ENCODE measurements at places on chromosomes 7 and 10. TPM values are rescaled to one million over a fixed set of nuclear protein-coding genes. Genes with fewer than 3 reads are reported as not detected.

ELN gene
- 7.7 TPM for total RNA-seq

IFIT2 gene
- total RNA-seq, result 1.7 TPM

GRID2IP gene
- 0.60 TPM for total RNA-seq

AASS gene
- 20.6 TPM for total RNA-seq

NPC1L1 gene
- 0.24 TPM for total RNA-seq

DNA sequence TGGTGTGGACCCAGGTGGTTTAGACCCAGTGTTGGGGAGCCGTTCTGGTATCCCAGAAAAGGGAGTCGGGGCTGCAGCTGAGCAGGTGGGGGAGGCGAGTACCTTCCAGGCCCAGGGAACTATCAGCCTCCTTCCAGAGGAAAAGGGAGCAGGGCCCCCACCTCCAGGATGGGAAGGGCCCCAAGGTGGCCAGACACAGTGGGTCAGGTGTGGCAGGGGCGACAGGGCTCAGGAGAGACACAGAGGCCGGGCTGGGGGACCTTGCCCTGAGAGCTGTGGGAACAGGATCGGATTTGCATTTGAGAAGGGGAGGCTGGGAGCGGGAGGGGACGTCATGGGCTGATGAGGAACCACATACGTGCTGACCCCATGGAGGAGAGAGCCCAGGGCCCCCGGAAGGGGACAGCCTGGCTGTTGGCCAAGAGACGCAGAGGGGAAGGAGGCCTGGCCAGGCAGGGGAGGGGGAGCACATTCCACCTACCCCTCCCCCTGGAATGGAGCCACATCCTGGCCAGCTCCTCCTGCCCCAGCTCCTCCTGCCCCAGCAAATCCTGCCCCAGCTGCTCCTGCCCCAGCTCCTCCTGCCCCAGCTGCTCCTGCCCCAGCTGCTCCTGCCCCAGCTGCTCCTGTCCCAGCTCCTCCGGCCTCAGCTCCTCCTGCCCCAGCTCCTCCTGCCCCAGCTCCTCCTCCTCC lies 9.7 kb upstream of the TTYH3 start:
- peaks cover 29% of the 10 kb centered on the region for H3K4me1 ChIP-seq
- H3K27ac ChIP-seq, result no peak overlapping the region
- H3K4me3 ChIP-seq, result no peak overlapping the region
- H3K27me3 ChIP-seq, result no peaks in the 10 kb centered on the region
- no peak for DNase-seq
- H3K36me3 ChIP-seq, result no peaks in the 10 kb centered on the region

DNA sequence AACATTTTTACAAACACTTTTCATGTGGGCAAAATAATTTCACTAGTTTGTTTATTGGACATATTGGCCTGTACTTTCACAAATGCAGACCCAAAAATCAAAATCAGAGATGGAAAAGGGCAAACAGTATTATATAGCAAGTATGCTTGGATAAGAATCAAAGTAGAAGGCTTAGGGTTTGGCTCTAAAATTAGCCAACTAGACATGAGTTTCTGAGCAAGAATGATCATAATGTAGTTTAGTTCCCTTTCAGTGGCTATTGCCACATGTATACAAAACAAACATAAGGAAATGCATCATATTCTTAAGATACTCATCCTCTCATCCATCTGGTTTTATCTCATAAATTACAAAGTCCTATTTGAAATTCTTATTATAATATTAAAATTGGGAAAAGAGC lies 132.5 kb downstream of the IMMP2L start:
- no peaks in the 10 kb centered on the region for H3K27me3 ChIP-seq
- H3K27ac ChIP-seq, result no peak overlapping the region
- H3K4me3 ChIP-seq, result no peak overlapping the region
- H3K36me3 ChIP-seq, result no peaks in the 10 kb centered on the region

DNA sequence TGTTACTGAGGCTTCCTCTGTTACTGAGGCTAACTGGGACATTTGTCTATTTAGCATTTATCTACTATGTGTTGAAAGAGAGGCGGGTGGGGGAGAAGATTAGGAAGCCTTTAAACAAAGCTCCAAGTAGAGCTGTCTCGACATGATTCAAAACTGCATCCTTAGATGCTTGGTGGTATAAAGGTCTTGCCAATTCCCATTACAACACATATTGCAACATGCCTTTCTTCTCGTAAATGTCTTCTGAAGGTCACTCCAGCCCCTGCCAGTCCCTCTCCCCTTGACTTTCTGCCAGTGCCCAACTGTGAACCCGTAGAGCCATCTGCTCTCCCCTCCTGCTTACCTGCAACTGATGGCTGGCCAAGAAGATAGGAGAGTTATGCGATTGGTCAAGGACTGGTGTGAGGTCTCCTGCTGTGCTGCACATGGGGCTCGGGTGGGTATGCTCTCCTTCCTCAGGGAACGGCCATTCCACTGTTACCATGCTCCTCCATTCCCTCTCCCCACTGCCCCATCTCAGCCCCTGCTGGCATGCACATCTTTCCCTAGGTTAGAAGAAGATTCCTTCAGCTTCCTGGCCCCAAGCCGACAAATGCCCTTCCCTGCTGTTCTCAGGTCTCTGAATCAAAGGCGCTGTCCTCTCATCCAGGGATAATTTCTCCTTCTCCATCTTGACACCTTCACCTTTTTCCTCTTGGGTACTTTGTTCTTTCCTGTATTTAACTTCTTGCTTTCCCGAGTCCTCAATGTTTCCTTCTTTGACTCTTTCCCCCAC lies 43.6 kb upstream of the ZNF32 start:
- H3K36me3 ChIP-seq, result no peaks in the 10 kb centered on the region
- no peak overlapping the region for H3K4me3 ChIP-seq
- H3K27me3 ChIP-seq, result no peaks in the 10 kb centered on the region
- H3K27ac ChIP-seq, result no peak overlapping the region
- no peak for DNase-seq

GRCh38 chr7:138768241-138768640 lies 29.6 kb upstream of the TMEM213 start:
- H3K36me3 ChIP-seq, result no peaks in the 10 kb centered on the region
- H3K27ac ChIP-seq, result no peak overlapping the region
- DNase-seq, result no peak
- H3K27me3 ChIP-seq, result no peaks in the 10 kb centered on the region

GRCh38 chr7:73703225-73703624 lies 16.2 kb downstream of the STX1A start:
- H3K4me1 ChIP-seq, result peaks cover 21% of the 10 kb centered on the region
- no peaks in the 10 kb centered on the region for H3K27me3 ChIP-seq
- peaks cover 35% of the 10 kb centered on the region for H3K36me3 ChIP-seq
- no peak for DNase-seq

DNA sequence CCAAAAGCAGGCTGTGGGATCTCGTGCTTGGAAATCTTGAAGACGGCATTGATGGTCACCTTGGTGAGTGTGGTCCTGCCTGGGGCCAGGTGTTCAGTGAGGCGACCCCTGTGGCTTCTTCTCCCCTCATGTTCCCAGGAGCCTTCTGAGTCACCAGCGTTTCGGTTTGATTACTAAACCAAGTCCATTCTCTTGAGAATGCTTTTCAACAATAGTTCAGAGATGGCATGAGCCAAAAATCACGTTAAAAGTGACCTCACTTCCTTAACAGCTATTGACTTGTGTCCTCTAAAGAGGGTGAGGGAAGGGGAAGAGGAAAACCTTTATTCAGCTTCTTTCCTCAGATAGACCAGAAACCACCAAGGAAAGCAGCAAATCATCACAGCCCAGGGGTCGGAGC lies 315.2 kb downstream of the GATA3 start:
- H3K27me3 ChIP-seq, result no peaks in the 10 kb centered on the region
- H3K27ac ChIP-seq, result no peak overlapping the region
- no peaks in the 10 kb centered on the region for H3K36me3 ChIP-seq
- no peak for DNase-seq
- H3K4me1 ChIP-seq, result peaks cover 5% of the 10 kb centered on the region
